ENCODE measurements at places on chromosomes 2 and 18.

GRCh38 chr2:27806311-27807059 lies 35.0 kb downstream of the MRPL33 start:
- DNase-seq: no peak

DNA sequence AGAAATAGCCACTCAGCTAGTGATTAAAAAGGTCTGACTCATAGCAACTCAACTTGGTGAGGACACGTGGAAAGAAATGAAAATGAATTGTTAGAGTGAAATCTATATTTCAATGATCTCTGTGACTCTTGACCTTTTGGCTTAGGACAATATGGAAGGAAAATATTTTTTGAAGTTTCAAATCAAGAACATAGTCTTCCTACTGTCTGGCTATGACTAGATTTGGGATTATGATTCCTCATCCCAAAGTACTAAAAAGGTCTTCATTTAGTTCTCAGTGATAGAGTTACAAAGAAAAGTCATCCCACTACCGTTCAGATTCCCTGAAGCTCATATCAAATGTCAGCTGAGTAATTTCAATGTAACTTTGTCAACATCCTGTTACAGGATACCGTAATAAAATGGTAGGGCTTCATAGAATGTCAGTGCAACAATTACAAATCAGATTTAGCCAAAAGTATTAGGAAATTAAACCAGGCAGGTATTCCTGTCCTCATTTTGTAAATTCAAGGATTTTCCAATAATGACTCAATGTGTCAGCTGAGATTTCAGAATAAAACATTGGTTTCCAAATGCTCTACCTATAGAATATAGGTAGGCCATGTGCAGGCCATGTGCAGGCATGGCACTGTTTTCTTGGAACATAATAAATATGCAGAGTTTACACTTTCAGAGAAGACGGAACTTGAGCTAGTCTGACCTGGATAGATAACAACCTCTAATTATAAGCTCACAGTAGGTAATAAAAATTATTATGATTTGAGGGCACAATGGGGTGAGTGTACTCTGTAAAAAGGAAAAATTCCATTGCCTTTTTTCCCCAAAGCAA lies 36.0 kb downstream of the ANKRD29 start:
- no peak for DNase-seq

- no peak for DNase-seq
Observed at GRCh38 chr2:102504833-102505232, 31.8 kb downstream of the SLC9A4 start.

DNA sequence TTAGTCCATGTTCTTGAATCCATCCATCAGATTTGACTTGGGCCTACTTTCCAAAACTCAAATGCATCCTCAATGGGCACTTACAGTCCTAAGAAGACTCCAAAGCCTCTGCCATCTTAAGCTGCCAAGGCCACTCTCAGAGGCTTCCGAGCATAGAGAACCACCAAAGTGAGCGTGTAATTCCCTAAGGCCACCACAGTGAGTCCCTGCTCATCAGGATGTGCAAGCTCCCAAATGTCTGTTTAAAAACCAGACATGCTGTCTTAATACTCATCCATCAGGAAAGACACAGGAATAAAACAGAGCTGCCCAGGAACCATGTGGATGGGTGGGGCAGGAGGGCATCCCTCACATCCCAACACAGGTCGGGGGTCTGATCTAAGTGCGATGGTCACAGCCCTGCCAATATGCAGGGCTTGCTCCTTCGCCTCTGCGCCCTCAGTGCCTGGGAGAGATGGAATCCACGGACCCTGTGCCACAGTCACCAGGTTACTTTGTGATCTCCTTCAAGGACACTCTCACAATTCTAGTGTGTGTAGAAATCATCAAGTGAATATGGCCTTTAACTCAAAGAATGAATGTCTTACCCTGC lies 80.4 kb downstream of the POLR1A start:
- no peak for DNase-seq

GRCh38 chr2:196502386-196502785 lies 137.1 kb upstream of the CCDC150 start:
- no peak for DNase-seq

GRCh38 chr18:48699761-48700160 lies 160.9 kb downstream of the CTIF start:
- DNase-seq: no peak

- DNase-seq: no peak
Observed at GRCh38 chr2:222319586-222320435, 21.0 kb upstream of the PAX3 start.

- peak; percentile 99 for DNase-seq
Observed at GRCh38 chr2:20446917-20447436, at the start of gene RHOB. Gene RHOB, plus strand, starts transcription at chr2:20447074. Its CDS starts 392 bp downstream, at chr2:20447466.

- DNase-seq: no peak
Observed at GRCh38 chr2:38875227-38875575, 533 bp downstream of the DHX57 start.

DNA sequence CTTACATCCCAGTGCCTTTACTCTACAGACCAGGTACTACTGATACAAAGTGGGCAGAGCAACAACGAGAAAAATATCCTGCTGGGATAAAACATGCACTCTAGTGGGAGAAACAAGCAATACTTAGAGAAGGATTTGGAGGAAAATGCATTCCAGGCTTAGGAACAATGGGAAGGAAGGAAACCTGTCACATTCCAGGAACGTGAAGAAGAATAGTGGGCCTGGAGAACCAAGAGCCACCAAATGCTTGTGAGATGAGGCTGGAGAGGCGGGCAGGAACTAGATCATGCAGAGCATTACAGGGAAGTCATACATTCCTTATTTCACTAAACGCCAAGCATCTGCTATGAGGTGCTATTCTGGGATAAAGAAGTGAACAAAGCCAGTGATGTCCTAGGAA lies 342.3 kb downstream of the DCC start:
- no peak for DNase-seq

GRCh38 chr2:140714586-140714985 lies 1416.2 kb downstream of the LRP1B start:
- no peak for DNase-seq
